ENCODE measurements at places on chromosomes 4 and X.

DNA sequence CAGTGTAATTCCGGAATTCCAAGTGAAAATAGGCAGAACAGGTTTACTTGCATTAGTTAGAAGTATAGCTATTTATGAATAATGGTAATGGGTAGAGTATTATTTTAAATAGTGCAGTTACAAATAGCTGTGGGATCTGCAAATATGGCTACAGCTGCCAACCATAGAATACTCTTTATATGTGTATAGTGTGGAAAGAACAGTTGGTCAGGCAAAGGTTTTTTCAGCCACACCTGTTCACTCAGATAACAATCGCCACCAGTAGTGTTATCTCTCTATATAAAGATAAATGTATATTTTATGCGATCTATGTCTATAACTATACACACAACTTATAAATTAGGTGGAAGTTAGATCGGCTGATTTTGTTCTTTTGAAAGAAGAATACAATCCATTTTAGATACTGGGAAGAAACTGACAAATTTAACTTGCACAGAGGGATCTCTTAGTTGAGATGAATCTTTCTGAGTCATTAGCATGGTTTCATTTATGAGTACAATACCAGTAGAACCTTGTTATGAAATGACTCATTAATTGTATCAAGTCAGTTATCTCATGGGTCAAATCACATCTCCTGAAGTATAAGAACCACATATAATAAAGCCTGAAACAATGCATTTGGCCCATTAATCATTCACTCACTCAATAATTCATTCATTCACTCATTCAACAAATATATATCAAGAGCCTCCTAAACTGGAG is 100.9 kb upstream of the NR3C2 start:
- DNase-seq, result no peak

DNA sequence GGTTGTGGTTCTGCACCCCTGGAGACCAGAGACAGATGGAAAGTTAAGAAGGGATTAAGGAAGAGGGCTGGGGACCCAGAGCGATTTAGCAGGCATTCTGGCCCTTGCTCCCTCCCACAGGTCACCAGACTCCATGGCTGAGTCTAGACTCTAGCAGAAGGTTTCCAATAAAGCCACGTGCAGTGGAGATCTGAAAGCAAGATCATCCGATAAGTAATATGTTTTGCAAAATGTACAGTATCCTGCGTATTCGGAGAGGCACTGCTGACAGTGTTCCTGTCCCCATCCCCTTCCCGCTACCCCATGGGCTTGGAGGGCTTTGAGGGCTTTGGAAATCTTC is 531 bp upstream of the GPRIN3 start:
- no peak for DNase-seq

DNA sequence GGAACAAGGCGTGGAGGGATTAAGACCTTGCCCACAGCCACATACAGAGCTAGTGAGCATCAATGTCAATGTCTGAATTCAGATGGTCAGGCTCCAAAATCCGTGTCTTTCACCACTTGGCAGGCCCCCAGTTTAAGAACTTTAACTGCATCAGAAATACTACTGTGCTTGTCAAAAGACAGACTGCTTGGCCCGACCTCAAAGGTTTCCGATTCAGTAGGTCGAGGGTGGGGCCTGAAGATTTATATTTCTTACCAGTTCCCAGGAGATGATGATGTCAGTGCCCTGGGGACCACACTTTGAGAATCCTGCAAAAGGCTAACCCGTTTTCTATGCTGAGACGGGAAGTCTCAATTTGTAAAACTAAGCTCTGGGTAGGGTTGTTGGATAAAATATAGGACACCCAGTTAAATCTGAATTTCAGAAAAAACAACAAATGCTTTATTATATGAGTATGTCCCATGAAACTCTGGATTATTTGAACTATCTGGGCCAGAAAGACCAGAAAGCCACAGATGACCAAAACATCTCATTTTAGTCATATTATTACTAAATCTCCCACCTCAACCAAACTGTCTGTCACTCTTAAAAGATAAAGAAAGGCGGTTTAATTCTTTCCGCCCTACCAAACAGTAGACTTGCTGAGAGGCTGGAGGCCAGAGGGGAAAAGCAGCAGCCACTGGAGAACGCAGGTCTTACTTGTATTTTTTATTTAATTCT is 42.7 kb downstream of the GATB start:
- DNase-seq, result no peak

DNA sequence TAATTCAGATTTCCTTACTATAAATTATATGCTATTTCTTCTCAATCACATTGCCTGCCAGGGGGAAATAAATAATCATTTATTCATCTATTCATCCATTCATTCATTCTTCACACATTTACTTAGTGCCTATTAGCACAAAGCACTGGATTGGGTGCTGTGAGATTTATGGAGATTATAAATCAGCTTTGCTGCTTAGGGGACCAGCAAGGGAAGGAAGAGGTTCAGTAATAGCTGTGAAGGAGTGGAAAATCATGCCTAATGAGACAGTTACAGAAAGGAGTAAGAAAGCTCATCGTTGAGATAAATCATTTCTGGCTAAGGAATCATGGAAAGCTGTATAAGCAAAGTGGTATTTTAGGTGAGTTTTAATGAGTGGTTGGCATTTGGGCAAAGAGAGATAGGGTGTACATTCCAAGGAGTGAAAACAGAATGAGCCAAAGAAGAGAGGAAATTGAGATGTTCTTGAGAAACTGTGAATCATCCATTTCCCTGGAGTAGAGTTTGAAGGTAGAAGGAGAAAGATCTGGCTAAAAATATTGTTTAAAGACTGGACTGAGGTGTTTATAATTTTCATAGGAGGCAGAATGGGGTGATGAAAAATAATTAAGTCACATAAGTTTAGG is 9.6 kb downstream of the ARSJ start:
- DNase-seq, result no peak

DNA sequence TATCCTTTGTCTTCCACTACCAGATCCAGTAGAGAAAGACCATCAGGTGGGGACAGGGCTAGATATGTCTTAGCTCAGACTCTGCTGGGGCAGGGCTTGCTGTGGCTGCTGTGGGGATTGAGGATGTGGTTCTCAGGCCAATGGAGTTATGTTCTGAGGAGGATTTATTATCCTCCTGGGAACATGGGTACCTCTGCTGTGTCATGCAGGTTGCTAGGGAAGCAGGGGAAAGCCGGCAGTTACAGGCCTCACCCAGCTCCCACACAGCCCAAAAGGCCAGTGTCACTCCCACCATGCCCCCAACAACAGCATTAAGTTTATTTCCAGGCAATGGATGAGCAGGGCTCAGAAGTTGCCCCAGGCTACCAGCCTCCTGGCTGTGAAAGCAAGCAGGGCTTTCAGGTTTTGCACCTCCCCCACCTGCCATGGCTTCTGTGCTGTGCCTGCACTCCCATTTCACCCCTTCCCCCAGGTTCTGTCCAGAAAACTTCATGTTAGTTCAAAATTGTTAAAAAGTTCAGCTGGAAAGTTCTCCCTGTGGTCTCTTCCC is 879.9 kb downstream of the ARAP2 start:
- DNase-seq, result no peak

DNA sequence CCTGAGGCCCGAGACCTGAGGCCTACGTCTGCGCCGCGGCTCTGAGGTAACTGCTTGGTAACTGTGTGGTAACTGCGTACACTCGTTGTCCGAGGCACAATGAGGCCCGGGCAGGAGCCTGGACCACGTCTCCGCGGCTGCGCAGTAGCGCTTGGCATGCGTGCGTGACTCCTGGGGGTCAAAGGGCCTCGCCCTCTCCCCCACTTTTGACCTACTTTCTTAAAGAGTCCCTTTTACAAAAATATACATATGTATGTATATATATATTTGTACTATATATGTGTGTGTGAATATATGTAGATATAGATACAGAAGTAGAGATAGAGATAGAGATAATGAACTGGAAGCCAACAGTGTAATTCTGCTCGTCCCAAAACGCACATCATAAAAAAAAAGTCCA is at the start of gene BEND2:
BEND2 (minus strand) TSS at position 101 of the 400 bp plus-strand sequence. CDS start 136 bp downstream, outside the sequence.
- DNase-seq, result no peak

DNA sequence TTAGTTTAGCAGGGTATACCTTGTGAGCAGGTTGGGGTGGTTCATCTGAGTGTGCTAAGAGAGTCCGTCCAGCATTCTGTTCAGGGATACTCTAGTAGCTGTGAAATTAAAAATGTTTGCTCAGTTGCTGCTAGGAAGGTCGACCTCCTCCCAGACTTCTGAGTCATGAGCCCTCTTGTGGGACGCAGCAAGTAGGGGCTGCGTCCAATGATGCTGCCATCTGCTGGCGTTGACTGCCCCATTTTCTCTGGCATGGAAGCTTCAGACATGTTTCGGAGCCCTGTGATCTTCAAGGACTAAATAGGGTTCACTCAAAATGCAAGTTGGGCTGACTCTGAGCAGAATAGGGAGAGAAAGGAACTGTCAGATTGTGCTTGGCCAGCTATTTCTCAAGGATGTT is 201.0 kb upstream of the ARSJ start:
- DNase-seq, result peak; percentile 53

DNA sequence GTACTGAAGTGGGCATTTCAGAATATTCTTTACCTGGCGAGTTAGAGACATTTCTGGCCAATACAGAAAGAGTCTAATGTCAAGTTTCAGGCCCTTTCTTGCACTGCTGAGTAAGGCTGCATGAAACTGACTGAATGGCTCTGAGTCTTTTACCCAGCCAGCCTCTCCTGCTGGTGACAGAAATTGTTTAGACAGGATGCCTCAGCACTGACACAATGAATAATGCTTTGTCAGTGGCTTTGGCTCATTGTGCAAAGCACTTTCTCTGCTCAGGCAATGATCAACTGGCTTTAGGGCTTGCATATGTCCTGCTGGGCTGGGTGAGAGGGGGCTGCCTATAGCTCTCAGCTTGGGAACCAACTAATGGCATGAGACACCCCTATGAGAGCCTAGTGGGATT is 45.5 kb downstream of the CLNK start:
- DNase-seq, result no peak

- DNase-seq, result no peak
Measured at GRCh38 chr4:88820698-88821415, 123.2 kb upstream of the NAP1L5 start.

DNA sequence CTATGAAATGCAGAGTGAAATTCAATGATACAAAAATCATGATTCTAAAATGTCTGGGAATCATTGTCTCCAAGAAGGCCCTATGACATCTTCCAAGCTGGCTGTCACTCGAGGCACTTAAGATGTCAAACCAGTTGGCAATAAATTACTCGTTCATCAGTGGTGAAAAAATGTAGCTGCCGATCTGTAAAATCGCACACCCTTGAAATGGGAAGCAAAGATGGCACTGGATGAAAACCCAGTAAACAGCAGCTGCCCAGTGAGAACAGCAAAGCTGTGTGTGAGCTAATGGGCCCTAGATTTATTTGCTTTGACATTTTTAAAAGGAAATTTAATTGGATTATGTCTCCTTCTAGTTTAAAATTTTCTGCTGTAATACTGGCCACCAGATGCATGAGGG is 181.9 kb upstream of the NDP start:
- no peak for DNase-seq

DNA sequence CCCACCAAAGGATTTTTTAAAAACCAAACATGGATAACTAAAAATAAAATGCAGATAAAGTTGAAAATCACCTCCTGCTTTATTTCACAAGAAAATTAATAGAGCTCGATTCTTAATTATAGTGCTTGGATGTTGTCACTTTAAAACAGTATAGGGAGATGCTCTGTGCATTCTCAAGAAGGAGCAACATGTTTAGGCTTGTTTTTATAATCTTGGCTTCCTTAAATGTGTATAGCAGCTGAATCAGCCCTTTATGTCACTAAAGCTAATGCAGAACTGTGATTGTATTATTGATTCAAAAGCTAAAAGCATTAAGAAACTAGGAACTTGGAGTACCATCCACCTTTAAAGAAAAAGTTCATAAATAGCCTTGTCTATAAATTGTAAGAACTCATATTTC is 12.9 kb downstream of the UTP3 start:
- no peak for DNase-seq

- DNase-seq, result peak; percentile 17
Measured at GRCh38 chrX:2848871-2849301, 20.2 kb downstream of the GYG2 start.

DNA sequence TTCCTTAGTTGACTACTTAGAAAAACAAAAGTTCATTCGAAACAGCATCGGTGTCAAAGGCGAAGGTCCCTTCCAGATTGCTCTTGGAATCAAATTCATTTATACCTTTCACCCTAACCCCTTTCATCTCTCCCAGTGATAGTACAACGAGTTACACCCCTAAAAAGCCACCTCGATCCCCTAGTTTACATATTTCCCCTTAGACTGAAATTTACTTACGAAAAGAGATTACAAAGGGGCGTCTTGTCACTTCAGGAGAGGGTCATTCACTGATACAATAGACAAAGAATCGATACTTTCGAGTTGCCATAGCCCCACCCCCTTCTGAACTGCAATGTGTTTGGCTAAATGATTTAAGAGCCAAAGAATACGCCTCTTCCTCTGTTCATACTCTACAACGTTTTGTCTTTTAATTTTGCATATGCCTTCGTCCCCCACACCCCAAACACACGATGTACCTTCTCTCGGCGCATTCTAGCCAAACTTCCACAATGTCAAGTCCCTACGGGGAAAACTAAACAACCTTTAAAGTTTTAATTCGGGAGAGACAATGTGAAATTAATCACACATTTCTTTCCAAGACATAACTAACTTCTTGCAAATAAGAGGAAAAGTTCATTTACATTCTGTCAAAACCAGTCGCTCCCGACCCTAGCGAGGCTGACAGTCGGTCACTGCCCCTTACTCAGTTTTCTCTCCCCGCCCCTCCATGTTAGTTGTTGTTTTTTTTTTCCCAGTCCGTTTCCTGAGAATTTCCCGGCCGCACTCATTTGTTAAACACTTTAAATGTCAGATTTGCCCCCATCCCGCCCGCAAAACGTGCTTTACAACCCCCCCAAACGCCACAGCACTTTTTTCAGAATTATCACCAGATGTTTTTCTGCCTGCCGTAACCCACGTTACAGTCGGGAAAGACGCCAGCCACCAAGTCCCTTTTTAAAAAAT is 88.6 kb downstream of the HPRT1 start:
- DNase-seq, result no peak

DNA sequence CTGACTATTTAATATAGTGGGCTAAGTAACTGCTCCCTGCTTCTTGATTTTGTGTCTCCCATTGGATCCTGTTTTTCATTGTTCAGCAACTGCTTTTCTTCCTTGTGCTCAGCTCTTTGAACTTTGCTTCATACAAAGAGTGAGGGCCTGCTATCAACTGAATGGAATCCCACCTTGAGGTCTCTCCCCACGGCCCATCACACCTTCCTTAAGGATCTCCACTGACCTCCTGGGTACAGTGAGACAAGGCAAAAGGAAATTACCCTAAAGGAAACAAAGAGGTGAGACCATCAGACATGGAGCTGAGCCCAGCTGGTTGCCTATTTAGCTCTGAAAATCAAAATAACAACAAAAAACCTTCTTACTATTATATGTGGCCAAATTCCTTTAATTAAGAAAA is 91.3 kb upstream of the RPL34 start:
- DNase-seq, result no peak

- DNase-seq, result no peak
Measured at GRCh38 chr4:68218044-68218443, 27.4 kb downstream of the TMPRSS11B start.

DNA sequence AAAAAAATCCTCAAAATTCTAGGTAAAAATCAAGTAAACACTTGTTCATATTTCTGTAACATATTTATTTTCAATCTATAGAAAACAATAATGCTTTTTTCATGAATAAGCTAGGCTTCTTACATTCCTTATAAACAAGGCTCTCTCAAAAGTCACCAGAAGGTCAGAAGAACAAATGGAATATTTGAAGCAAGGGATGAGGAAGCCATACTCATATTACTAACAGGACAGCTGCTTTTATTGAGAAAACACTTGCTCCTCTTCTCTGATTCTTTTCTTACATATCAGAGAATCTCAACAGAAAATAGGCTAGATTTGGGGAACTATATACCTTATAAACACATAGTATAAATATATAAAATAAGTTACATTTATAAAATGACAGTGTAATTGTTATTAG is 67.9 kb downstream of the METTL14 start:
- DNase-seq, result no peak
